ENCODE measurements at places on chromosomes 3 and 15.

GRCh38 chr3:175118382-175118941 is 259.3 kb downstream of the NAALADL2 start:
- no peak for DNase-seq

DNA sequence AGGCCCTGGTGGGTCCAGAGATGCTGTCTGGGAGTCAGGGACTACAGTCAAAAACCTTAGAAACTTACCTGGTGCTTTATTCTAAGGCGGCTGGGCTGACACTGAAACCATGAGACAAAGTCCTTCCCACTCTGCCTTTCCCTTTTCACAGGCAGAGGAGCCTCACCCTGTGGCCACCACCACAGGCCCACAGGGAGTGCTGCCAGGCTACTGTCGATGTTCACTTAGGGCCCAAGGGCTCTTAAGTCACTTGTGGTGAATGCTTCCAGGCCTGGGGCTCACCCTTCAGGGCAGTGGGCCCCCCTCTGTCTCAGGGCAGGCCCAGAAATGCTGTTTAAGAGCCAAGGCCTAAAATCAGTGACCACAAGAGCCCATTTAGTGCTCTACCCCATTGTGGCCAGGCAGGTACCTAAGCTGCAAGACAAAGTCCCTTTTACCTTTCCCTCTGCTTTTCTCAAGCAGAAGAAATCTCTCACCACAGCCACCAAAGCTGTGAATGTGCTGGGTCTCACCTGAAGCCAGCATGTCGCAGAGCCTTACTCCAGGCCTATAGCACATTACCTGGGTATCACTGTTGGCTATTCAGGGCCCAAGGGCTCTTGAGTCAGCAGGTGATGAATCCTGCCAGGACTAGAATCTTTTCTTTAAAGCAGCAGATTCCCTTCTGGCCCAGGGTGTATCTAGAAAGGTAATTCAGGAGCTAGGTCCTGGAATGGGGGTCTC is 39.5 kb upstream of the GOLGA6B start:
- no peak for DNase-seq

DNA sequence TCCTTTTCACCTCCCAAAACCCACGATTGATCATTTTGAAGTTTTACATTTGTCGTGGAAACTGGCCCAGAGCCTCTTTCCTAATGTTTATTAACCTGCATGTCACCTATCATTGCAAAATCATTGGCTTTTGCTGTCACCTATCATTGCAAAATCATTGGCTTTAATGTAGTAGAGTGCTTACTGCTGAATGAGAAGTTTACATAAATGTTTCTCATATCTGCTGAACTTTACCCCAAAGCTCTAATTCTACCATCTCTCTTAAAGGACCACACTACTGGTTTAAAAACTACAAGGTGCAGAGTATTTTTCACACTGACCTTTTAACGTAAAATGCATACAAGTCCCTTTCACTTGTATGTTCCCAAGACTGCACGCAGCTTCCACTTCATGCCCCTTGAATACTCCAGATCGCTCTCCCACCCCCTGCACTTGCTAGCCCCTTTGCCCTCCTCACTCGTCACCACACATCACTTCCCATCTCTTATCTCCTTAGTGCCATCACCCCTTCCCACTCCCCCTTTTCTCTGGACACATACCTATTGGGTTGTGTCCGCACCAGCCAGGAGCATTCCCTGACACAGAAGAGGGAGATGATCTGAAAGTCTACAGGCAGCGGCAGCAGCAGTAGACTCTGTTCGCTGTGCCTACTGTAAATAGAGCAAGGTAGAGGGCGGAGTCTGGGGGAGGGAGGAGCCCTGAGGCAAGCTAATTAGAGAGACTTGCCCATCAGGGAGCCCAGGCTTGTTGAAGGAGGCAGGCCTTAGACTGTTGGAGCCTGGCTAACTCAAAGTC is 30.2 kb upstream of the ATOSA start:
- DNase-seq, result no peak

- DNase-seq, result no peak
These were observed 43.5 kb upstream of the SNRPA1 start for GRCh38 chr15:101338502-101339057.

DNA sequence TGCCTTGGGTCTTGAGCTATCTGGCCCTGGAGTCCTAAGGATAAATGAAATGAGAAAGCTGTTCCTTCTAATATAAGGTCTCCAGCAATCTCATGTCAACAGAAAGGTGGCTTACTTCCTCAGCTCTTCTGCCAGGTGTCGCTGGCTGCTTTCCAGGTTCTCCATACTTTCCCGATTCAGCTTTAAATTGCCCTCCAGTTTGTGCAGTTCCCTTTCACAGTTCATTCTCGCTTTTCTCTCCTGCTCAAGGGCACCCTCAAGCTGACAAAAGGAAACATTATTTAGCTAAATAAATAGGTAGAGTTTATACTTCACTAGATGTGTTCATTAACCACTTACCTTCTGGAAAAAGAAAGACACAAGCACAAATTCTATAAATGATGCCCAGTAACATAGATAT is 73.0 kb downstream of the MYH15 start:
- DNase-seq, result no peak

DNA sequence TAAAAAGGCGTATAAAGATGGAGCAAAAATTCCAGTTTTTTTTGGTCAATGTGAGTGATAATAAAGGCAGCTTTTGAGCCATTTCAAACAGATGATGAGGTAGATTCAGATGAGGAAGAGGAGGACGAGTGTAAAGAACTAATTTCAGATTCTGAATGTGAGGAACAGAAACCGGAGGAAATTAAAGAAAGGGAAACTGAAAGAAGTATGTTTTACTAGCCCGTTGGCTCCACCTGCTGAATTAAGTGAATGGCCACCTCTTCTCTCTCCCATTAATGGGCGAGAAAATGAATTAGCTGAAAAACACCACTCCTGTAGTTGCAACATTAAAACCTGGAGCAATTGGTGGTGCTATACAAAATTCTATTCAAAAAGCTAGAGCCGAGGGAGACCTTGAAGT is 55.4 kb downstream of the CYP19A1 start:
- no peak for DNase-seq

DNA sequence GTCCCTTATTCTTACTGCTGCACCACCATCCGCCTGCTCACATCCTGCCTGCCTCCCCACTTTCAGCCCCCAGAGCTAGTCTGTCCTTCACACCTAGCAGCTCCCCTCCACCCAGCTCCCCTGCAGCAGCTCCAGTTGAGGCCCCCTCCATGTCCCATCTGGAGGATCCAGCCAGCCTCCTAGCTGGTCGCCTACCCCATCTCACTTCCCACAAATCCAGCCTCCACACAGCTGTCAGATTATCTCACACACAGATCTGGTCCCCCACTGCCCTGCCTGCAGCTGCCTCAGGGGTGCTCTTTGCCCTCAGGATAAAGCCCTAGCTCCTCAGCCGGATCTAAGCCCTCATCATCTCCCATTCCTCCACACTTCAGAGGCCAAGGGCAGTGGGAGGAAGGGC is 8.8 kb upstream of the SEMA7A start:
- DNase-seq, result no peak

GRCh38 chr3:130341882-130342281 is 3.6 kb upstream of the COL6A5 start:
- no peak for DNase-seq

GRCh38 chr3:71398157-71398836 is 185.2 kb downstream of the FOXP1 start:
- DNase-seq, result peak; percentile 35

DNA sequence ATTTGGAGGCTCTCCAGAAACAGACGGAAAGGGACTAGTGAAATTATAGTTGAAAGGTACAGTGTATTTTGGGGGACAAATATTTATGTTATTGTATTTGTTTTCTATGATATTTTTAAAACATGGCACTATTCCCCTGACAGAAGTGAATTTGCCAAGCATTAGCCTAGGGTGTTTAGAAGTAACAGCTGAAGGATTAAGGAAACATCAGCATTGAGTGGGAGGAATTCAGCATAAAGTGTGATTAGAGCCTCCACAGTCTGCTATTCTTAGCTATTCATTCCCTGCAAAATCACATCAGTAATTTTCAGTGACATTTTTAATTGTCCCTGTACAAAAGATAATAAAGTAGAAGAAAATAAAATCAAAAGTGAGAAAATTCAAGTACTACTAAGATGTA is 231.4 kb downstream of the ROBO2 start:
- no peak for DNase-seq

GRCh38 chr15:41605566-41605965 is 46.6 kb downstream of the TYRO3 start:
- DNase-seq, result no peak

- no peak for DNase-seq
These were observed 236.8 kb downstream of the MEIS2 start for GRCh38 chr15:36863570-36863969.

DNA sequence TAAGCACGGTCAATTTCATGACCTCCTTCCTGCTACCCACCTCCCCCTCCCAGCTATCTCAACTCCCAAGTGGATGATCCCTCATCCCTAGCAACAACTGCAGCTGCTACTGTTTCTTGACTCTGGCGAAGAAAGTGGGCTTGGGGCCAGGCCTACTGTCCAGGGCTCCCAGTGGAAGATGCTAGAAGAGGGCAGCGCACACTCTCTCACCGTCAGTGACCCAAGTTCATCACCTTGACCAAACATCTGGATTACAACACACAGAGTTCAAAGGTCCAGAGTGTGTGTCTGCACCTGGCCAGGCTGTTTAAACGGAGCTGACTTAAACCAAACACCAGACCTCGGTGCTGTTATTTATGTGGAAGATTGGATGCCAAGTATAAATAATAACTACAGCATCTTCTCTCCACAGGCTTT is 385.6 kb downstream of the SHQ1 start:
- DNase-seq, result no peak

DNA sequence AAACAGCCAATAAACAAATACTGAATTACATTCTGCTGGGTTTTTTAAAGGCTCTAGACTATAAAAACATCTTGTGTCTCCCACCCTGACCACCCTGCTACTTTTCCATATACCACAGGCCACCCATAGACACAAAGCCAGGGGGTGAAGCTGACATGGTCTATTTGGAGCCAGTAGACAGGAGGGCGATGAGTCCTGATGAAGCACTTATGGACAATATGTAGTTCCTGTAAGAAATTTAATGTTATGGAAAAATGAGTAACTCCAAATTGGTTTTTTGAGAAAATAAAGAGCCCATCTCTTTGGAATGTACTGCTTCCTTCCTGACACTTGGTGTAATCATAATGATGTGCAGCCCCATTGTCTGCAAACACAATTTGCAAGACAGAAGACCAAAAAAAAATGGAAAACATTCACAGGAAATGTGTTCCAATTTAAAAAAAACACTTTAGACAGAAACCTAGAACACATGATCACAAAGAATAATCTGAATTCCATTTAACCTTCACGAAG is 11.8 kb downstream of the SSR3 start:
- DNase-seq, result no peak

GRCh38 chr15:47414207-47414606 is 303.1 kb upstream of the SEMA6D start:
- DNase-seq, result no peak

DNA sequence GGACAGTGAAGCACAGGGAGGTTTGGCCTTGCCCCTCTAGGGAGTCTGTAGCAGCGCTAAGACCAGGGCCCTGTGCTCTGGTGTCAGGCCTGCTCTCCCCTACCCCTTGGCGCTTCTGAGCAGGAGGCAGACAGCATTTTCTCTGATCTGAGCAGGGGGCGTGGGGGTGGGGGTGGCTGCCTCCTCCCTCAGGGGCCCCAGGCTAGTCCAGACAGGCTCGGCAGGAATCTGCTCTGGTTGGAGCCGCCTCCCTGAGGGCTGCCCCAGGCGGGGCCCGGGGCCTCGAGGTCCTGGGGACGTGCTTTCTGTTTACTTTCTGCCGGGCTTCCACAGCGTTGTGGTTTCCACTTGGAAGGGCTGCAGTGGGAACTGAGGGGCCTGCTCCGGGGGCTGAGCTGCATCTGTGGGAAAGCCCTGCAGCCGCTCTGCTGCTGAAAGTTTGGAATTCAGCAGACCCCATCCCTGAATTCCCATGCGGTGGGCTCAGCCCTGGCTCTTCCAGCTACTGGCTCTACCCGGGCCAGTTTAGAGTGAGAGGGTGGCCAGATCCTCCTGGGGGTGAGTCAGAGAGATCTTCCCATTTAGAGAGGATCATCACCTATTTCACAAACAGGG is 105.4 kb downstream of the LINGO1 start:
- no peak for DNase-seq

DNA sequence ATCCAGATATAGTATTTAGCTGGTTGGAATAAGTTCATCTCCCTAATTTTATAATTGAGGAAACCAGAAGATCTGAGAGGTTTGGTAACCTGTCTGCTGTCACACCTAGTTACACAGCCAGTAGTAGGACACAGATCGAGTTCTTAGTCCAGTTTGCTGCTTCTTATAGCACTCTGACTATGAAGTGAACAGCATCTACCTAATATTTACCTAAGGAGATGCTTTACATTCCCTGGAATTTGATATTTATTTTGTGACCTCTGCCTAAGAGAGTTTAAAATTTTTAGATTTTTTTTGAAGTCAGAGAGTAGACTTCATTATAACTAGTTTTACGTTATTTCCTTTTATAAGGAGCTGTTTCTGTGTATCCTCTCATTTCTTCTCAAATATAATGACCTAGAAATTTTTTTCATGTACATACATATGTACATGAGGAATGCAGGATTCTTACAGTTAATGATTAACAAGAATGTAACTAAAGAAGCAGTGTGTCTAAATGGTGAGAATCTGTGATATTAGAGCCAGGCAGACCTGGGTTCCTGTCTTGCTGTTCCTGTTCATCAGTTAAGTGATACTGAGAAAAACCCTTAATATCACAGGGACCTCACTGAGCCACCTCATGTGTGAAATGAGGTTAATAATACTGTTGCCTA is 4.3 kb downstream of the ARHGEF26 start:
- no peak for DNase-seq

DNA sequence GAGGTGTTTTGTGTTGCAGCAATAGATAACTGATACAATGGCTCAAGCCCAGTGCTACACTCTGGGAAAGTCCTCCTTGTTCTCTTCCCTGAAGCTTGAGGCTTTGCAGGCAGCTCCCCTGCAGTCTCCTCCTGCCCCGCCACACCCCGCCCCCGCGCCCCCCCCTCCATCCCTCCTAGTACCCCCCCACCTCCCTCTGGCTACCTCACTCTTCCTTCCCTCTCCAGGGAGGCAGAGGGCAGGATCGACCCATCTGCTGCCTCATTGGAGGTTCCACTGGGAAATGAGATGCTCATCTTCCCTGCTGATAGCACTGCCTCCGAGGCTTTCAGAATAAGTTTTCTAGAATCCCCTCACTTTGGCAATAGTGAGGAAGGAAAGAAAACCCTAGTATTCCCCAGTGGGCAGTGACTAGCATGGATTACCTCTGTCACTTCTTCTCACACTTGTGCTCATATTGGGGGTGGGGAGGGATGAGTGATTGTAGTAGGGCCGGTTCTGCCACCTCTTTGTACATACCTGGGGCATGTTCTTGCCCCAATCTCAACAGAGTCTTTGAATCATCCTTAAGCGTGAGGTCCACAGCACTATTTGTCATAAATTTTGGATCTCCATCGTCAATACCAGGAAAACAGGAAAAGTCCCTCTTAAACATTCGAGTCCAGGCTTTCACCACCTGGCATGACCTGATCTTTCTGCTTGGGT is 16.3 kb upstream of the RAB7A start:
- no peak for DNase-seq

GRCh38 chr15:55669270-55669669 is 73.7 kb downstream of the PRTG start:
- no peak for DNase-seq

All from stimulated activated naive CD4-positive, alpha-beta T cell treated with Interleukin-2 at 50 U/mL for 16 hours (primary cell).